ENCODE measurements at places on chromosomes 16 and 17. TPM values are rescaled to one million over a fixed set of nuclear protein-coding genes. Genes with fewer than 3 reads are reported as not detected.
A peak's percentile ranks its signal among the peaks of the same experiment; 100 is the strongest.

- peak; percentile 58 for DNase-seq
Measured at GRCh38 chr16:85321509-85322271, 209.4 kb upstream of the CIBAR2 start.

The KRT24 gene
- polyA plus RNA-seq, result not detected

The CYBA gene
- polyA plus RNA-seq, result 195 TPM

DNA sequence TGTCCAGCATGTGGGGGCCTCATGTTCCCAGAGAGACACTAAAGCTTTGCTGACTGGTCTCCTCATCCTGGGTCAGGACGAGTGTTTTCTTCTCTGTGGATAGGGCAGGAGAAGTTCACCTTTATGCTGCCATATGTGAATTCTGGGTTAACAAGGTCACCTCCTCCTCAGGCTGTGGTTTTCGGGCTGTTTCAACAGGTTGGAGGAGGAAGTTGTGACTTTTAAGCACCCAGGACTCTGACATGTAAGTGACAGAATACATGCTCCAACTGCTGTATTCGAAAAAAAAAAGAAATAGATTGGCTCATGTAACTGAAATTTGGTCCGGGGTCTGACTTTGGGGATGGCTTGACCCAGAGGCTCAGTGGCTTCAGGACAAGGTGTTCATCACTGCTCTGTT lies 54.2 kb downstream of the SNX20 start:
- DNase-seq, result no peak

DNA sequence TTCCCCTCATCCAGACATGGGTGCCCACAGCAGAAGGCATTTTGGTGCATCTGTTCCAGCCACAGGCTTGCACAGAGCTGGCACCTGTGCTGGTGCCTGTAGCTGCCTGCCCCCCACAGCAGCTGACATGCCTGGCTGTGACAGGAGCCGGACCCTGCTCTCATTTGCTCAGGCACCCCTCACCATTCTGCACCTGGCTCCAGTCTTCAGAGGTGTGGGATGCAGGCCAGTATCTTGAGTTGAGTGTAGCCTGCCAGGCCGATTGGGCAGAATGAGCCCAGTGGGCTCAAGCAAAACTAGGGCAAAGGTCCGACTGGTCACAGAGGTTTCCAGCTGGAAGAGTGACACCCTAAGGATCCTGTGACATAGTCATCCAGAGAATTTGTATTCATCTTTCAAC lies 887.7 kb downstream of the CDH11 start:
- no peak for DNase-seq

GRCh38 chr17:18362698-18363100 lies 651 bp downstream of the SHMT1 start:
- peak; percentile 51 for DNase-seq

Data from large intestine (tissue), 12 donors.